MG63 (cell line): ENCODE measurements at places on chromosomes 3 and 15.

- DNase-seq = no peak
Observed at GRCh38 chr3:130729154-130729553, 17.5 kb downstream of the PIK3R4 start.

GRCh38 chr3:72530426-72530825 lies 317.8 kb downstream of the SHQ1 start:
- no peak for DNase-seq

DNA sequence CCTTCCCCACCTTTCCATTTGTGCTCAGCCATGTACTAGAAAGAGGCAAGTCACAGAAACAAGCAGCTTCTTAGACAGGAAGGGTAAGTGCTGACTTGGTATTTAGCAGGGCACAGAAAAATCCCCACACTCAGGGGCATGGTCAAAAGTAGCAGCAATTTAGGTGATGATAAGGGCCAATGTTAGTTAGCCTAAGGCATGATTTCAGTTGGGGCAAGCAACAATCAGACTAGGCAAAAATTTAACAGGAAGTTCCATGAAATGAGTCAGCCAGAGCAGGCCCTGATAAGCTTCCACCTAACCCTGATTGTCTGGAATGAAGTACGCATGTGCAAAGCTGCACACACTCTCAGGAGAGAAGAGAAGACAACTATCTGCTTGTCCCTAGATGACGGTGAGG lies 423.4 kb upstream of the UBE2E2 start:
- DNase-seq = no peak

- peak; percentile 18 for DNase-seq
Observed at GRCh38 chr3:115325539-115325938, 178.5 kb upstream of the ZBTB20 start.

- DNase-seq = no peak
Observed at GRCh38 chr3:189278221-189278620, 106.5 kb downstream of the TPRG1 start.

- DNase-seq = no peak
Observed at GRCh38 chr3:136898954-136899353, 36.9 kb downstream of the NCK1 start.
